Cardiac septum (tissue), 1 donor: ENCODE measurements at places on chromosomes 2 and 18. TPM values are rescaled to one million over a fixed set of nuclear protein-coding genes. Genes with fewer than 3 reads are reported as not detected.

IGFBP5 gene
- total RNA-seq = 191 TPM

C2orf66 gene
- total RNA-seq = not detected

CRYGB gene
- not detected for total RNA-seq

IL1R2 gene
- total RNA-seq = 1.0 TPM

TNFRSF11A gene
- 1.0 TPM for total RNA-seq

IL1RL2 gene
- 0.35 TPM for total RNA-seq

PDE11A gene
- 0.54 TPM for total RNA-seq
